SJSA1 (cell line): ENCODE measurements at places on chromosomes 1 and 21. TPM values are rescaled to one million over a fixed set of nuclear protein-coding genes. Genes with fewer than 3 reads are reported as not detected.

The ZFP69B gene
- 2.3 and 4.2 TPM in 2 replicates for total RNA-seq

The BRINP2 gene
- not detected in 2 replicates for total RNA-seq

GRCh38 chr1:227914801-227915563 is 32.8 kb downstream of the WNT9A start:
- DNase-seq, result no peak

- peak; percentile 12 for DNase-seq
Observed at GRCh38 chr1:58944439-58944838, 160.6 kb upstream of the JUN start.

- DNase-seq, result no peak
Observed at GRCh38 chr1:200880212-200880611, 7.4 kb downstream of the GPR25 start.

DNA sequence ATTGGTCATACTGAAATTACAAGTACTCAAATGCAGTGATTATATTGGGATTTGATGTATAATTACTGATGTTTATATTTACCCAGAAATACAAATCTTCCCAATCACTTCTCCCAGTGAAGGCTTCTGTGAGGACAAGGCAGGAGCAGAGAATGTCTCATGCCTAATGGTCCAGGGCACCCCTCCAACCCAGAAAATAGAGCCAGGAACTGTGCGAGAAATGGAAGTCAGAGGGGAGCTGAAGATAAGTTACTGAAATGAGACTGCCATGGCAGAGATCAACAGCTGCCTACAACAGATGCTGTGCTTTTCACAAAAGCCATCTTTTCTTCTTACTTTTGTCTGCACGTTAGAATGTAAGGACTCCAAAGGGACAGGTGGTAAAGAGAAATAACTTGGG is 171.2 kb downstream of the TTLL7 start:
- no peak for DNase-seq

GRCh38 chr1:24318615-24319311 is 394 bp upstream of the GRHL3 start:
- no peak for DNase-seq

GRCh38 chr1:99305626-99306025 is 41.3 kb downstream of the PLPPR4 start:
- DNase-seq, result no peak

DNA sequence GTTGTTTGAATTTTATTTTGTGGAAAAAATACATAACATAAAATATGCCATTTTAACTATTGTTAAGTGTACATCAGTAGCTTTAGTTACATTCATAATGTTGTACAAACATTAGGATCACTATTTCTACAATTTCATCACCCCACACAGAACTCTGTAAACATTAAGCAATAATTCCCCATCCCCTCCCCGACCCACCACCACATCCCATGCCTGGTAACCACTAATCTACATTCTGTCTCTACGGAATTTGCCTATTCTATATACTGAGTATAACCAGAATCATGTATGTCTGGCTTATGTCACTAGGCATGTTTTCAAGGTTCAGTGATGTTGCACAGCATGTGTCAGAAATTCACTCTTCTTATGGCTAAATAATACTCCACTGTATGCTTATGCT is 47.7 kb downstream of the CDC42BPA start:
- DNase-seq, result no peak

DNA sequence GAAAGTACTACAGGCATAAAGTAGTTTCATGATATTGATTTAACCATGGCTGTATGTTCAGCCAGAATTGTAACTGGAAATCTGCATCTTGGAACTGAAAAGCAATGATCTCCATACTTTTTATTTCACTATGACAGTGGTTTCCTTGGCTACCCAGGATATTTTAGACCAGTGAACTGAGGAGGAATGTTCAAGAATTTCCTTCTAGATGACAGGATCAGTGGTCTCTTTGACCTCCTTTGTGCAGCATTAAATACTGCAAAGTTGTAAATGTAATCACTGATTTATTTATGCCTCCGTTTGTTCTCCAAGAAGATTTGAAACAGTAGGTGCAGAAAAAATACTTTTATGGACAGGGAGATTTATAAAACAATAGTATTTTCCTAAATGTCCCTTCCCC is 39.5 kb downstream of the VPS13D start:
- no peak for DNase-seq
